ENCODE measurements at places on chromosomes 16 and 17. TPM values are rescaled to one million over a fixed set of nuclear protein-coding genes. Genes with fewer than 3 reads are reported as not detected.

- H3K4me1 ChIP-seq: no peaks in the 10 kb centered on the region
- no peak overlapping the region for H3K4me3 ChIP-seq
- DNase-seq: no peak
- H3K36me3 ChIP-seq: peaks cover 27% of the 10 kb centered on the region
- no peak overlapping the region for H3K27ac ChIP-seq
Observed at GRCh38 chr17:17151962-17152361, 54.2 kb downstream of the PLD6 start.

- DNase-seq: no peak
- no peaks in the 10 kb centered on the region for H3K36me3 ChIP-seq
- peak overlapping the region; percentile 92 for H3K4me3 ChIP-seq
- no peak overlapping the region for H3K27ac ChIP-seq
- peaks cover 20% of the 10 kb centered on the region for H3K4me1 ChIP-seq
Observed at GRCh38 chr16:15644267-15644961, 1.5 kb upstream of the MARF1 start.

STX1B gene
- total RNA-seq: 14.1 TPM

NPB gene
- 1.1 TPM for total RNA-seq

PKMYT1 gene
- 82.2 TPM for total RNA-seq

DNA sequence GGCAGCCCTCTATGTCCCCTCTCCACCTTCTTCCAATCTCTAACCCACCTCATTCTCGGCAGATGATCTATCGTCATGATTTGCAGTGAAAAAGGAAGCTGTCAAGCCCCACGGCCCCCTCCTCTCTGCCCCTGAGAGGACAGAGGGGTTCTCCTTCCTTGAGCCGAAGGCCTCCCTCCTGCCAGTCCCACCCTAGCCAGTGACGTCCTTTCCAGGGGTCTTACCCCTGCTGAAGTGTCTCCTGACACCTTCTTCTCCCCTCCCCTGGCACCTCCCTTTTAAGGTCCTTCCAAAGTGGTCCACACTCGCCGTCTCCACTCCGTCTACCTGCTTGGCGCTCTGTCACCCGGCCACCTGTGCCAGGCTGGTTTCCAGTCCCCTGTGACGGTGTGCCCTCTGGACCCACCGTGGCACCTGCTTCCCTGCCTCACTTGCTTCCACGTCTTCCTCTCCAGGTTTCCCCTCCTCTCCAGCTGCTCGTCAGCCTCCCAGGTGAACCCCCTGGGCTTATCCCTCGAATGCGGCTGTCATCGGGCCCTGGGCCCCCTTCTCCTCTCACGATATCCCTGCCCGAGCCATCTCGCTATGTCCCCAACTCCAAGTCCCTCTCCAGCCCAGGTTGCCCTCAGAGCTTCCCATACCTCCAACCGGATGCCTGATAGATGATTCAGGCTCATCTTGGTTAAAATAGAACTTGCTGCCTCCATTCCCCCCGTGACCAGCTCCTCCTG lies 5.7 kb downstream of the CCDC102A start:
- peak overlapping the region; percentile 21 for H3K27ac ChIP-seq
- no peaks in the 10 kb centered on the region for H3K36me3 ChIP-seq
- peaks cover 59% of the 10 kb centered on the region for H3K27me3 ChIP-seq
- H3K4me3 ChIP-seq: peak overlapping the region; percentile 81
- H3K4me1 ChIP-seq: peaks cover 45% of the 10 kb centered on the region
- DNase-seq: no peak

All from neural crest cell (in vitro differentiated cells).